ENCODE measurements at places on chromosomes 7 and 10.

GRCh38 chr7:98249106-98249505, 2.9 kb downstream of the TECPR1 start:
- no peak for DNase-seq

- no peak for DNase-seq
Observed at GRCh38 chr7:69827558-69827957, 229.3 kb downstream of the AUTS2 start.

DNA sequence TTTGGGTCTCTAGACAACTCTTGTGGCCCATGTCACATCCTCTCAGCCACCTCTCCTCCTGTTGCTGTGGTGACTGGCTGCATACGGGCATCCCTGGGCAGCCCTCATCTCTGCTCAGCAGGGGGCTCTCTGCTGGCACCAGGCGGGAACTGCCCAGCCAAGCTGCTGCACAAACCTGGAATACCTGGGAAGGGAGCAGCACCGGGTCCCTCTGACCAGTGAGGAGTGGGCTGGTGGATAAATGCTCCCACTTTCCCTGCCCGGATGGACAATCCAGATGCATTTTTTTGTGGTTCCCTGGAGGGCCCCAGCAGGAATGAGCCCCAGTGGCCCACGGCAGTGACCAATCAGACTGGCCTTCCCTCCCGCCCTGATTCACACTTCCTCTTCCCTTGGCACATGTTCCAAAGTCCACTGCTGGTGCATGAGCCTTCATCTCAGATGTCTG, 21.9 kb downstream of the GRID1 start:
- no peak for DNase-seq

- no peak for DNase-seq
Observed at GRCh38 chr7:79141252-79141651, 312.2 kb downstream of the MAGI2 start.

DNA sequence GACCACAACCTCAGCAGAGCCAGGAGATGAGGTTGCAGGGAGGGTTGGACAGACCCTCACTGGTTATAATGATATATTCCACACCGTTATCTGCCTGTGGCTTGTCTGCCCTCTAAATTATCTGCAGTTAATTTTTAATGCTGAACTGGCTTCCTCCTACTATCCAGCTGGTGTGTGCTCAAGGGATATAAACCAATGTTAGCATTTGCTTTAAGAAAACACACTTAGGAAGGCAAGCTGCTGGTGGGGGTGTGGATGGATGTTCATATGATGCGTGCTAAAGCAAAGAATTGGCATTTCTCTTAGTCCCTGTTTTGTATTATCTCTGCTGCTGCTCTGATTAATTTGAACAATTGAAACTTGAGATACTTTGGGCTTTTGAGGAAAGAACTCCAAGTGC, 132.2 kb upstream of the NPVF start:
- DNase-seq: no peak
